ENCODE measurements at places on chromosomes 5 and 9.

DNA sequence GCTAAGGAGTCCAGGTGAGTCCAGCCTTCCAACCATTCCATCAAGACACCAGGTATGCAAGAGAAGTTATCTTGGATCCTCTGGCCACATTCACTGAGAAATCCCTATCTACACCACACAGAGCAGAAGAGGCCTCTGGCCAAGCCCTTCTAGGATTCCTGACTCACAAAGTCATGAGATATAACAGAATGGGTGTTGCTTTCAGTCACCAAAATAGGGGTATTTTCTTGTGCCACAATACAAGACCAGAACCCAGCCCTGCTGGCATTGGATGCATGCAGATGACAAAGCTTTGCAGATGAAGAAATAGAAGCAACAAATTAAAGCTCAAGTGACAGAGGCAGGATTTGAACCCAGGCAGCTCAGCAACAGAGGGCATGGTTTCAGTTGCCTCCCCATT lies 73.5 kb downstream of the PTPN3 start:
- no peak for DNase-seq

- no peak for DNase-seq
These were observed 553.5 kb upstream of the MEF2C start for GRCh38 chr5:89436464-89436863.

DNA sequence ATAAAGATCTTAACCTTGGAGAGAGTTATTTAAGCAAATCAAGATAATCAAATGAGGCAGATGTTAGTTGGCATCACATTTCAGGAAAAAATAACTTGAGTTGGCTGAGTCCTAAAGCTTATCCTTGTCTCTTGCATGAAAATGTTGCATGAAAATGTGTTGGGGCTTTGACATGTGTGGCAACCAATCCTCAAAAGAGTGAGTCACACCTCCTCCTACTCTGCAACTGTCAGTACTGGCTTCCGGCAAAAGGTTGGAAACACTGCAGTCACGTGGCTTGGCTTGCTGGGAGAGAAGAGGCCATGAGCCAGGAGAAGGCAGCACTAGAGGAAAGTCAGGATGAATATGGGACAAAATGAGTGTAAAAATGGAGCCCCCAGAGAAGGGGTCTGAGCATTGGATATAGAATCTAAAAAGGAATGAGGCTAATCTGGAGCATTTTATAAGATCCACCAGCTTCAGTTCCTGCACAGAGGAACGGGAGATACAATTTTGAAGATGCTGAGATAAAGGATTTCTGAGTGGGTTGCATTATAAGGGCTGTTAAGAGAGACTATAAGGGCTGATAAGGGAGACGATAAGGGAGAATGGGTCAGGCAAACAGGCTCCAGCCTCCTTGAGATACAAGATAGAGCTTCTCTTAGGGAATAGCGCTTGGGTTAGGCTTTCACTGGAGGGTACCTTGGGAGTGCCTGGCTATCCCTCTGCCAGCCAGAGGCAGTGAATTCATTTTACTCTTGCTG lies 43.1 kb downstream of the SPATA31D1 start:
- no peak for DNase-seq

DNA sequence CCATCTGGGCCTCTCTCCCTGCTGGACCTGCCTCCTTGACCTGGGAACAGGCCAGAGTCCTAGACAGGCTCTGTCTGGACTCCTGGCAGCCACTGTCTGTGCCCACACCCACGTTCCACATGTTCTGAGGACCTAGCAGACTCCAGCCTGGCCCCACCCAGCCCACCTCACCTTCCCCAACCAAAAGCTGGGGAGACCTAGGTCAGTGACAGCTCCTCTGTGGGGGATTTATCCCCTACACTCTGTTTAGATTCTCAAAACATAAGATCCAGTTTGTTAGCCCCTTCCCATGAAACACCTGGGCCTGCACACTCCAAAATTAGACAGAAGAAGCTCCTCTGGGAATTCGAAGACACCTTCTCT lies 59.8 kb upstream of the ADAMTS2 start:
- DNase-seq: no peak

Measured in lung microvascular endothelial cell (primary cell).